ENCODE measurements at places on chromosomes 11 and 22.

GRCh38 chr22:25085156-25085555 lies 114.5 kb upstream of the CRYBB3 start:
- DNase-seq: no peak

DNA sequence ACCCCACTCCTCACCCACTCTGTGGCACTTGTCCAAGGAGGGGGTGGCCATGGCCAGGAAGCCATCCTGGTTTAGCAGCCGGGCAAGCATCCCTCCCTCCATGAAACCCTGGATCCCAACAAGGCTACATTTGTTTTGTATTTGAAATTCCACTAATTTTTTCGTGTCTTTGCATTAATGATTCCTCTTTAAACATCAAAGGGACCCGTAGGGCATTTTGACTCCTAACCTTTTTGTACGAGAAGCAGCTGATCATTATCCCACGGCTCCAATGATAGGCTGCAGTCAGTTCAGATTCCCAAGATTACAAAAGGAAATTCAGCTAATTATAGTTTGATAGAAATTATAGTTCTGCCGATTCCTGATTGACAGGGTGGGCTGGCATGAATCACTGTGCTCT lies 10.7 kb downstream of the MYEOV start:
- DNase-seq: no peak

DNA sequence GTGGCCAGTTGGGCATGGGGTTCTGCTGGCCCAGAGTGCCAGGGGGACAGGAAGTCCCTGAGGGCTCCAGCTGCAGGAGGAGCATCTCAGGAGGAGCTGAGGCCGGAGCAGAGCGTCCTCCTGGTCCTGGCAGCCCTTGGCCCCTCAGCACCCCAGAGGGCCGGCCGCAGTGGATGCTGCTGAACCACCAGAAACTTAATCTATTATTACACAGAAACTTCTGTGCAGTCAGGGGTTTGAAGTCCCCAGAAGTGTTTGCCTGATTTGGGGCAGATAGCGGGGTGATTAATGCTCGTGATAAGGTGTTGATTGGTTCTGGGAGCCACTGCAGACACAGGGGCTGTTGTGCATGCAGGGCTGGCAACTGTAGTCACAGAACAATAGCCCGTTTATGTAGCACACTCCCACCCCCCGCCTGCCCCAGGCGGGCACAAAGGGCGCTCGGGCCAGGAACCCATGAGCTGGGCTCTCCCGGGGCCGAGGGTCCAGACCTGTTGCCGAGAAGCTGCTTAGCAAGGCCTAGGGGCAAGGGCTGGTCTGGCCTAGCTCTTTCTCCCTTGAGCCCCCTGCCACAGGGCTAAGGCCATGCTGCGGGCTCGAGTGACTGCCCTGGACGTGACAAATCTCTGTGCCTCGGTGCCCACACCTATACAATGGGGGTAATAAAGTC lies 29.0 kb upstream of the KCNQ1OT1 start:
- DNase-seq: no peak

GRCh38 chr11:93073026-93073425 lies 103.6 kb downstream of the MTNR1B start:
- no peak for DNase-seq

- no peak for DNase-seq
These were observed at the start of gene SMIM38 for GRCh38 chr11:69155302-69156234. TSS of gene SMIM38 (plus strand) at chr11:69155935. CDS start at chr11:69157847, 1,912 bp downstream.

- no peak for DNase-seq
These were observed 66.9 kb downstream of the GAB2 start for GRCh38 chr11:78350646-78351165.
